Smooth muscle cell of the umbilical artery (primary cell): ENCODE measurements at places on chromosomes 13 and 19. TPM values are rescaled to one million over a fixed set of nuclear protein-coding genes. Genes with fewer than 3 reads are reported as not detected.

The TBC1D17 gene
- total RNA-seq: 10.1 and 16.1 TPM in 2 replicates

The R3HDM4 gene
- 21.1 and 32.8 TPM in 2 replicates for total RNA-seq

The KIR3DL2 gene
- total RNA-seq: not detected in 2 replicates

The SERTM1 gene
- total RNA-seq: 0.05 TPM in 1 of 2 replicates, not detected in the other

The CFAP97D2 gene
- total RNA-seq: not detected in 2 replicates

The PDS5B gene
- total RNA-seq: 29.9 and 30.0 TPM in 2 replicates

The ARRDC5 gene
- not detected in 2 replicates for total RNA-seq

The SIGLECL1 gene
- total RNA-seq: not detected in 2 replicates

The SYDE1 gene
- total RNA-seq: 26.1 and 44.0 TPM in 2 replicates

The CLDN10 gene
- total RNA-seq: not detected in 2 replicates

The LRRC4B gene
- 0.18 and 0.30 TPM in 2 replicates for total RNA-seq

The ZSCAN4 gene
- total RNA-seq: 0.37 TPM in 1 of 2 replicates, not detected in the other

The TNFAIP8L1 gene
- 1.5 and 5.6 TPM in 2 replicates for total RNA-seq

The OR4F17 gene
- total RNA-seq: not detected in 2 replicates

The TEX26 gene
- not detected in 2 replicates for total RNA-seq

The OLFM4 gene
- not detected in 2 replicates for total RNA-seq

The HIPK4 gene
- total RNA-seq: under 0.01 and 0.14 TPM in 2 replicates

The LILRB5 gene
- not detected in 2 replicates for total RNA-seq

The IGFL1 gene
- not detected in 2 replicates for total RNA-seq

The CHST8 gene
- total RNA-seq: not detected in 2 replicates

The ZFP82 gene
- 7.4 and 8.0 TPM in 2 replicates for total RNA-seq

The OR7A5 gene
- not detected in 2 replicates for total RNA-seq
